ENCODE measurements at places on chromosomes 12 and 14. TPM values are rescaled to one million over a fixed set of nuclear protein-coding genes. Genes with fewer than 3 reads are reported as not detected.

LARP4 gene
- 77.5 TPM for total RNA-seq

SERPINA3 gene
- total RNA-seq: 3.5 TPM

DNA sequence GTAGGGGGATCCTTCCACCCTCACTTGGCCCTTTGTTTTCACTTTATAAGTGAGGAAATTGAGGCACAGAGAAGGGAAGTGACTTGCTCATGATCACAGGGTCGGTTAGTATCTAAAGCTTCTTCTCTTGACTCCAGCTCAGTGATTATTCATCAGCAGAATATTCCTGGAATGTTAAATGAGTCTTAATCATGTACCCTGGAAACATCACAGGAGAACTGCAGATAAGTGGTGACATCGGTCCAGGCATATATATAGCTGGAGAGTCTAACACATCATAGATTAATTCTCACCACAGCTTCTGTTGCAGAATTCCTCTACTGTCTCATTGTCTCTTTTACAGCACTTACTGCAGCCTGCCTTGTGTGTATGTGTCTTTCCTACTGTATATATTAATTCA, 69.9 kb downstream of the PAH start:
- DNase-seq: no peak

DNA sequence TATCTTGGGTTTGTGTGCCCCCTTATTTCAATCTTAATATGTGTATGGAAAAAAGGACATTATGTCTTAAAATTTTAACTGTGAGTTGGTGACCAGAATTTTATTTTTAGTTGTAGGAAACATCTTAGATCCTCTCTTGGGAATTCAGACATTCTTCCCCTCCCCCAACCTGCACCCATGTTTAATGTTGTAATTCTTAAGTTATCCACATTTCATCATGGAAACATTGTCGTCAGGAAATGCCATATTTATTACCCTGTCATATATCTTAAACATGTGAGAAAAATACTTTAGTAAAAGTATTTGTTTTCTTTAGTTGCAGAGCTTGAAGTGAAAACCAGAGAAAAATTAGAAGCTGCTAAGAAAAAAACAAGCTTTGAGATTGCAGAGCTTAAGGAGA, 30.3 kb downstream of the YEATS4 start:
- DNase-seq: no peak

TEX22 gene
- total RNA-seq: 0.11 TPM

ABHD12B gene
- not detected for total RNA-seq

- DNase-seq: no peak
Observed at GRCh38 chr14:75549169-75549568, 26.9 kb downstream of the BATF start.

GRCh38 chr14:98130691-98131090, 1141.3 kb downstream of the BCL11B start:
- no peak for DNase-seq

- no peak for DNase-seq
Observed at GRCh38 chr14:51744372-51745130, 92.8 kb downstream of the FRMD6 start.

- DNase-seq: no peak
Observed at GRCh38 chr12:116589581-116589980, 30.4 kb downstream of the MAP1LC3B2 start.

METTL25 gene
- total RNA-seq: 65.6 TPM

DNA sequence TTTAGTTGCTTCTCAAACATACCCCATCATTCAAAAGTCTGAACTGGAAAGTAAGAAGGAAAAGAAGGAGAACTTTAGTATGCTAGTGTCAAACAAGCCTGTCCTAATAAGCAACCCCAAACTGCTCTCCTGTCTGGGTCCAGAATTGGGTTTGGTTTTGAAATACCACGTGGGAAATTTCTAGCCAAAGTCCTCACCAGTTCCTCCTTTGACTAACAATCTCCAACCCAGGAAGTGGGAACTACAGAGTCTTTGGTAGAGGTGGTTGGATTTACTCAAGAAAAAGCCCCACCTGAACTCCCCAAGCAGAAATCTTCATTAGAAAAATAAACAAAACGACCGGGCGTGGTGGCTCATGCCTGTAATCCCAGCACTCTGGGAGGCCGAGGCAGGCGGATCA, 17.4 kb upstream of the EIF4B start:
- no peak for DNase-seq

DNA sequence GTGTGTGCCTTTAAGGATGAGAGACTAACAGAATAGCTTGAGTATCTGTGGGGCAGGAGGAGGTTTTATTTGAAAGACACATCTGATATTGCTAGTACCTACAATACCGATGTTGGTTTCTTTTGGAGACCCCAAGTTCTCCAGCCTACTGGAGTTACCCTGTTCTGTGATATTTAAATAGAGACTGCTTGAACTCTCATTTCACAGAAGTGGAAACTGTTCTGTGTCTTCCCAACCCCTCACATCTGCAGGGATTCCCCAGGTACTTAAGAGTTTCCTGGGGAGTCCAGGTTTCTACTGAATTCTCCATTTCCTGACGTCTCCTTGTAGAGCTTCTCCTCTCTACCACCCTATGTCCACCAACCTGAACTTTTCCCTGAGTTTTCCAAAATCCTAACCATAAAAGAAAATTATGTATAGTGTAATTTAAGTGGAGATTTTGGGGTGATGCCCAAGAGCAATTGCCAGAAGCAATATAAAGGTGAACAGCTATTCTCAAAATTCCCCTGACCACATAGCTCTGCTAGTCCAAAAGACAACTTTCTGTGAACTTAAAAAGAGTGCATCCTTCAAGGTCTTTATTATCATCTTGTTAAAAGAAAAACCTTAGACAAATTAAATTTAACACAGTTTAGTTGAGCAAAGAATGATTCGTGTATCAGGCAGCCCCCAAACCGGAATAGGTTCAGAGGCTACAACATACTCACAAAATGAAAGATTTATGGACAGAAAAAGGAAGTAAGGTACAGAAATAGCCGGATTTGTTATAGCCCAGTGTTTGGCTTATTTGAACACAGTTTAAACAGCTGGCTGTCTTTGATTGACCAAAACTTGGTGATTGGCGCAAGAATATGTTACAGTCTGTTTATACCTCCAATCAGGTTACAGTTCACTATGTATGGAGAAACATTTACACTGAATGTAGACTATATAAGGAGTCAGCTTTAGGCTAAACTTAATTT, 373.4 kb downstream of the NUAK1 start:
- DNase-seq: no peak

MYBPC1 gene
- 85.2 TPM for total RNA-seq

TAS2R14 gene
- 20.3 TPM for total RNA-seq

HCAR2 gene
- 3.8 TPM for total RNA-seq

EXOC3L4 gene
- 0.79 TPM for total RNA-seq

DNA sequence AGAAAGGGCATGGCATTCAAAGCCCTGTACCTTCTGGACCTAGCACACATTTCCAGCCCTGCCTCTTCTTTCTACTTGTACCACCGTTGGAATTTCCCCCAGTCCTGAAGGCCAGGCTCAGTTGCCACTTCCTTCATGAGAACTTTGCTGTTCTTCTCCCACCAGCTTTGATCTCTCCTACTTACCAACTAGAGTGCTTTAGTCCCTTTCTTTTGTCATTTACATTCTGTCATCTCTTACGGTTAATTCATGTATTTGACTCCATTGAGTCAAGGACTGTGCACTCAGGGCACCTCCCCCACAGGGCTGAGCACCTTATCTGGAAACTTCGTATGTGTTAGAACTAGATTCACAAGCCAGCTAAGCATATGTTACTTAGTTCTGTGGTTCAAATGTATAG, 26.3 kb downstream of the BICDL1 start:
- DNase-seq: no peak

A2M gene
- 428 TPM for total RNA-seq

- no peak for DNase-seq
Observed at GRCh38 chr12:57829025-57829777, 10.7 kb upstream of the AVIL start.

Data from urinary bladder (tissue), 4 donors.